ENCODE measurements at places on chromosomes 1 and 21.

- DNase-seq, result no peak
Observed at GRCh38 chr1:8350914-8351684, 33.2 kb downstream of the SLC45A1 start.

DNA sequence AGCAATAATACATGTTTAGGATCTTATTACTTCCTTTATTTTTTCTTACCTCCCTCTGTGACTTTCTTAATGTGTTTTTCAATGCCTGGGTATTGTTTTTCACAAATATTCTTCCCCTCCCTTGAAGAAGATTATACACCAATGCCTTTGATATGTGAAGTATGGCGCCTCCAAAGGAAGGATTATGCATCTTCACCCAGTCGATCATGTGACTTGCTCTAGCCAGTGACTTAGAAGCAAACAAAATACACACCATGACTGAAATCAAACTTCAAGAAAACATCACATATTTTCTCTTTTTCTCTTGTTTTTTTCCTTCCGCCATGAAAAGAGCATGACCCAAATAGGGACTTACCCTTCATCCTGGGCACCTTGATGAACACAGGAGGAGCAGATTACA lies 297.1 kb downstream of the NCAM2 start:
- DNase-seq, result no peak

GRCh38 chr21:27734146-27734545 lies 767.3 kb upstream of the ADAMTS5 start:
- no peak for DNase-seq

GRCh38 chr21:37061926-37062592 lies 10.8 kb downstream of the PIGP start:
- no peak for DNase-seq

GRCh38 chr1:82455342-82455741 lies 654.6 kb downstream of the ADGRL2 start:
- no peak for DNase-seq

- DNase-seq, result no peak
Observed at GRCh38 chr1:162416909-162417308, 5.0 kb upstream of the SH2D1B start.

DNA sequence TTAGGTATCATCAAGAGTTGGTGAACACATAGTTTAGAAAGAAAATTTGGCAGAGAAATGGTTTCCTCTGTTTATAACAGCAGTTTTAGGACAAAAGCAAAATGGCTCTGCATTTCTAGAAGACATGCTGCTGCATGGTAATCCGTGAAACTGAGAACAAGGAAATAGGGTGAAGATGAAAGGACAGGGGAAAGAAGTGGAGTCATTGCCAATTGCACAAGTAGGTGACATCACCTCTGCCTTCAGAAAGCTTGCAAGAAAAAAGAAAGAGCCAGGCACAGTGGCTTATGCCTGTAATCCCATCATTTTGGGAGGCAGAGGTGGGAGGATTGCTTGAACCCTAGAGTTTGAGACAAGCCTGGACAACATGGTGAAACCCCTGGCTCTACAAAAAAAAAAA lies 217.6 kb downstream of the LMX1A start:
- no peak for DNase-seq

DNA sequence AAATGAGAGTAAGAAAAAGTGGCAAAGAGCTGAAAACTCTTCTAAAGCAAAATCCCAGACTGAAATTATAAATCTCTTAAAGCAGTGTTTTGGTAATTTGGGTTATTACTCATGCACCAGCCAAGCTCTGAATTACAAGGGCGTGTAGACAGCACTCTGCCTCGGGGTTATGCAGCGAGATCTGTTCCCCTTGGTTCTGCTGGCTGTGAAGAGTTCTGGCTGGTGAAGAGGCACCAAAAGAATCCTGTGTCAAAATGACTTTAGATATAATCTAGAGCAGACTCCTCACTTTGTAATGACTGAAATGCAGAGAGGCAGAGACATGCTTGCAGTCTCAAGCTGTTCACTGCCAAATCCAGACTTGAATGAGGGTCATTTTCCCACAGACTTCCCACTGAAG lies 461.8 kb upstream of the CXADR start:
- no peak for DNase-seq

DNA sequence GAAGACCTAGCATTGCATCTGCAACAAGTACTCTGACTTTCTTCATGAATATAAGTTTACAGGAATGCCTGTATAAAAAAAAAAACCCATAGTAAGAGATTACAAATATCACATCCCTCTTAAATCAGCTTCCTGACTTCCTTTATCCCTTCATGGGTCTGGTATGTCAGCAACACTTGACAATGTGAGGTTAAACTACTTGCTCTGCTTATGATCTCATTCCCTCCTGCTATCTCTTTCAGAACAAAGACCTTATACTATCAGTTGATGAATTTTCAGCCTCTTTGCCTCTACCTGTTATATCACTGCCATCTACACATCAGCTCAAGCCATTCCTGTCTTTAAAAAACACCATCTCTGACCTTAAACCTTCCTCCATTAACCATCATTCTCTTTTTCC lies 130.9 kb upstream of the SAMSN1 start:
- no peak for DNase-seq

- DNase-seq, result peak; percentile 57
Observed at GRCh38 chr1:222928212-222928611, 113.4 kb downstream of the DISP1 start.

- no peak for DNase-seq
Observed at GRCh38 chr1:234214129-234214910, 158.9 kb upstream of the COA6 start.

DNA sequence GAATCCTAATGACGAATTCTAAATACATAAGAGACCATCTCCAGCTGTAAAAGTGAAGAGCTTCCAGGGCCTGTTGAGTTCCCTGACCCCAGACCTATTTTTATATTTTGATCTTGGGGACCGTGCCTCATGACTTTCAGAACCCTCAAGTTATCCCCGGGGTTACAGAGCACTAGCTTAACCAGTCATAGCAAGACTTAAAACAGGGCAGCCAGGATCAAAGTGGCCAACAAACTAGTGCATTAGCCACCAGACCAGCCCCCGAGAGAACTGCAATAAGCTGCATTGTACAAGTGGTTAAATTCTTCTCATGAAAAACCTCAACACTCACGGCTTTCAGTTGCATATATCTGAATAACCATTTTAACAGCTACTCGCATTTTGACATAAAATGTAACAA lies 183.0 kb downstream of the BARHL2 start:
- no peak for DNase-seq

- DNase-seq, result no peak
Observed at GRCh38 chr1:204879351-204879750, 8.7 kb downstream of the NFASC start.

GRCh38 chr1:186974774-186975181 lies 146.0 kb downstream of the PLA2G4A start:
- DNase-seq, result no peak

DNA sequence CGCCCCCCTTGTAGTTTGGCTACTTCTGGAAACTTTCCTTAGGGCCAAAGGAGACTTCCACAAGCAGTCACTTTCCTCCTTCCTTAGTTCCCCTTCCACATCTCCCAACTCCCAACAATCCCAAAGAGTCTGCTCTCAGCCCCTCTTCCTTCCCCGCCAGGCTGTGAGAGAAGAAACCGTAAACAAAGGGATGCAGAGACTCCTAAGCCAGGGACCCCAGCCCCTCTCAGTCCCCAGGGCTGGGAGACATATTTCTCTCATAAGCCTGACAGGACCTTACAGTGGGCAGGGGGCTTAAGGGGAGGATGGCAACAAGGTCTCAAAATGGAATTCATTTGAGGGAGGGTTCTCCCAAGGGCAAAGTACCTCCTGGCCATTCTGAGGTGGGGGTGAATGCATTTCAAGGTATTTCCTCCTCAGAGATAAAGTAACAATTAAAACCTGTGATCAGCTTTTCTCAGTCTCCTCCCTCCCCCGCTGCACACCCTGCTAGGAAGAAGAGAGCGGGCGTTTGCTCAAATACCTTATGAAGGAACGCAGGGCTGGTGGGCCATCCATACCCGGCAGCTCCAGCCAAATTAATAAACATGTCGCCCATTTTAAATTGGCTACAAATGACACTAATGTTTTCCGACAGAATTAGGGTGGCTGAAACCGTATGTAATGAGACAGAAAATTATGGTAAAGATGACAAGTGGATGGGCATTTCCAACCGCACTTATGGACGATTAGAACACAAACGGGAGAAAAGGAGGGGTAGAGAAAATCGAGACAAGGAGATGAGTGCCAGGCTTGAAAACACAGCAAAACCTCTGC lies 4.0 kb downstream of the BARHL2 start:
- DNase-seq, result no peak
